Suppressor macrophage (primary cell): ENCODE measurements at places on chromosomes 12 and 14.

DNA sequence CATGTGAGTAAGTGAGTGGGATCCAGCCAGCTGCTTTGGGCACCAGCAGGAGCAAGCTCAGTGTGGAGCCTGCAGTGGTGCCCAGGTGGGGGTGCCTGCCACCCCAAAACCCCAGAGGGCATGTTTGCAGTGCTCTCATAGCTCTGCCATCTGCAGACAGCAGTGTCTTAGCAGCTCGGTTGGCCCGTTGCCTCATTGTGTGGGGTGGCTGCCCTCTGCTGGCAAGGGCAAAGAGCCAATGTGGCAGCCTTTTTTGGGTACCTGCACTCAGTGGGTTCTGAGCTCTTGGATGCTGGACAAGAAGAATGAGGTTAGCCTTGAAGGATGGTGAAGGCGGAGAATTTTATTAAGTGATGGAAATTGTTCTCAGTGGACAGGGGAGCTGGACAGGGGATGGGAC lies 52.3 kb downstream of the NEUROD4 start:
- peak; percentile 86 for DNase-seq

- DNase-seq, result peak; percentile 40
These were observed 50.6 kb upstream of the TTC7B start for GRCh38 chr14:90866833-90867232.

DNA sequence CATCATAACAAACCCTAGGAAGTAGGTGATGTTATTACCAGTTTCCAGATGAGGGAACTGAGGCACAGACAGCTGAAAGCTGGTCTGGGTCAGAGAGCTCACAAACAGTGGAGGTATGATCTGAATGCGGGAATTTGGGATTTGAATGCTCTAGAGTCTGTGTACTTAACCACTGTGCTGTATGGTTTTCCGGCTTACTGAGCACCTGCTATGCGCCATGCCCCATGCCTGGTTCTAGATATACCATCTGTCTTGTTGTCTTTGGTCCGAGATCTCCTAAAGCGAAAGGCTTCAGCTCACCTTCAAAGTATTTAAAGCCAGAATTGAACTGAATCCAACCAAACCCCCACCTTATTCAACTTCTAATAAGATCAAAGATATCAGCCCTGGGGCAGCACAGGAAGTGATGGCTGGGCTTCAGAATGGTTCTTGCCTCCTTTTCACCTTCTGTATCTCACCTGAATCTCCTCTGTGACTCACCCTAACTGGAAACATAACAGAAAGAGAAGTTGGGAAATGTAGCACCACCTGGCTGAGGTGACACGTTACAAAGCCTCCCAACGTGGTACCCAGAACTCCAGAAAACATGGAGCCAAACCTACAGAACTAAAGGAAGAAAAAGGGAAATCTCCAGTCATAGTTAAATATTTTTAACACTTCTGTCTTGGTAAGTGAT lies 54.3 kb downstream of the PRMT8 start:
- DNase-seq, result no peak

DNA sequence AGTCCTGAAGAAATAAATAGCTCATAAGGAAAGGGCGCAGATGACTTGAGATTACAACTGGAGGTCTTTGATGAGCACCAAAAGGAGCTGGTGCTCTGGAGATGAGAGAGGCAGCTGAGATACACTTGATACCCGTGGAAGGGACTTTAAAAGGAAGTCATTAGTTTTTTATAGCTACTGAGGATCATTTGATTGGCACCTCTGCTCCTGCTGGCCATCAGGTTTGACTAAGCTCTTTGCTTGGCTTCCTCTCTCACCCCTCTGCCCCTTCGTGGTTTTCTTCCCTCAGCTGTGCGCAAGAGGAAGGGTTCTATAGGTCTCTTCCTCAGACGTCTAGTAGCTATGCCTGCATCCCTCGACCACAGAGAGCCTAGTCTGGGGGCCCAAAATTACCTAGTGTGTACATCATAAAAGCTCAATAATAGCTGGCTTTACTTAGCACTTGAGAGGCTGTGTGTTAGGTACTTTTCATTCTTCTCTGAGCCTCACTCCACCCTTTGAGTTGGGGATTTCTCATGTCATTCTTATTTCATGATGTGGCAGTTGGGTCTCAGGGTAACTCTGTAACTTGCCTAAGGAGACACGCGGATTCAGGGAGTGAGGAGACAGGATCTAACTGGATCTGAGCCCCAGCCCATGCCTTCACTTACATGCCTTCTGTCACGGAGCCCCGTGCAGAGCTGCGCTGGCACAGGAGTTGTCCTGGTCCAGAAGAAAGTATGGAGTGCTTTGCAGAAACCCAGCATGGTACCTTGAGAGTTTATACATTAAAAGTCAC lies 68.4 kb upstream of the ASPG start:
- DNase-seq, result no peak

DNA sequence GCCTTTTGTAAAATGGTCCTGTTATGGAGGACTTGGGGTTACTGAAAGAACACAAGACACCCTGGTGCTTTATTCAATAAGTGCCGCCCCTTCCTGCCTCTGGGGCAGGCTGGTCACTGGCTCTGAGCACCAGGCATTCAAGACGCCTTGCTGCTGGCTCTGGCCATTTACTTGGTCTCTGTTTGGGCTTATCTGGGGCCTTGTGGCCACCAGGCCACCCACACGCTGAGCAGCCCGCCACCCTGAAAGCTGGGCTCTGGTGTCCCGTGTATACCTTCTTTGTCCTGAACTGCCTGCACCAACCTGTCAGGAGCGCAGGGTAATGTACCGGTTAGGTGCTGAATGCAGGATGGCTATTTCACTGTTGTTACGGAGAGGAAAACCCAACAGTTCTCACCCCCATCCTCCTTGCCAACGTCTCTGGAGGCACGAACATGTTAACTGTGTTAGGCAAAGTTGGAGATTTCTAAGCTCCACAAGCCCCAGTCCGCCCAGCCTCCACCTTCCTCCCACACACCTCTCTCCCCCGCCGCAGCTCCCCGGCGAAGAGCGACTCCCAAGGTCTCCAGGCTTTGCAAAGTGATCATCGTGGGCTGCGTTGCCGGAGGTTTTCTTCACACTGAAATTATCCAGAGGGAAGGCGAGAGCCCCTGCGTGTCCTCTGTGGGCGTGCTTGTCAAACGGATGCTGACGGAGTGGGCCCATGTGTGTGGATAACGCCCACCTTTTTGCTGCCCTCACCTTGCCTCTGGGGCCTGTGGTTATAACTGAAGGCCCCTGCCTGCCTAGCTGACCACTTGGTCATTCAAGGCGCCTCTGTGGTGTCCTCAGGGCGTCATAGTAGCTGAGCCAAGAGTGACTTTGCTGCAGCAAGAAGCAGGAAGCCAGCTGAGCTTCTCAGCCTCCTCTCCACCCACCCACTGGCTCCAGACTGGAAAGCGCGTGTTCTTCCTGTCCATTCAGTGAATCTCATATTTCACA lies 18.8 kb upstream of the BEGAIN start:
- peak; percentile 35 for DNase-seq

- no peak for DNase-seq
These were observed 39.0 kb downstream of the BAZ2A start for GRCh38 chr12:56591126-56591525.

DNA sequence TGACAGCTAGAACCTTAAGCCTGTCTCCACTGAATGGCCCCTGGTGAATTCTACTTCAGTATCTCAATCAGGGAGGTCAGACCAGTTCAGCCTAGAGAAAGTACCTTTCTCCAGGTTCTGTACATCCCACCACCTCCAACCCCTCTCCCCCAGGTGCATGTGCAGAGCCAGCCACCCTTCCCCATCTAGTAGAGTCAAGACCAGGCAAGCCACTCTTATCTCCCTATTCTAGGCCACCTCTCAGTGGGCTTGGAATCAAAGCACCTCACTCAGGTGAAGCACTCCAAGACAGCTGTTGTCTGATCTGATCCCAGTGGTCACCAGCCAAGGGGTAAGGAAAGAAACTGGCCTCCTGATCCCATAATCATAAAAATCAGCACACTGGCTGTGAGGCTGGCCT lies 340.9 kb downstream of the BCL11B start:
- no peak for DNase-seq

DNA sequence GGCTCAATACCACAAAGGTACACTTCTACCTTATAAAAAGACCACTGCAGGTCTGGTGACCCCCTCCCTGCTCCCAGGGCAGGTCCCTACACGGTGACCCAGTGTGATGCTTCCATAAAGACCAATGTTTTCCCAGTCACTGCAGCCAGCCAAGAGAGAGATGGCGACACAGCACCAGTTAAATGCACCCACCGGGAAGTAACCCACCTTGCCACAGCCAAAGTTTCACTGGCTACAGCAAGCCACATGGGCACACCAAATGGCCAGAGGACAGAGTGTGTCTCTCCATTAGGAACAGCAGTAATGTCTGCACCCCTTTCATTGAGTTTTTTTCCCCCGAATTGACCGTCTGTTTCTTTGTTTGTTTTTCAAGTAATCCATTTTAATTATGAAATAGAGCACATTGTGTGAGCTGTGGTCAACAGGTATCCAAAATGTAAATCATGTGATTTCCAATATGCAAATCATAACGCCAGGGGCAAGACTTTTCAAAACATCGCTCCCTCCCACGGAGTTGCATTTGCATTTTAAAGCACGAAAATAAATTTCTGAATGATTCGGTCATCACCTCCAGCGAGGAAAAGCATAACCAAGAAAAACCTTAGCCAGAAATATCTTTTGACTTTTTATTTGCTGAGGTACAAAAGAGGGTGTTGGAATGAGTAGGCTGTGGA lies 48.9 kb upstream of the EML1 start:
- DNase-seq, result no peak

DNA sequence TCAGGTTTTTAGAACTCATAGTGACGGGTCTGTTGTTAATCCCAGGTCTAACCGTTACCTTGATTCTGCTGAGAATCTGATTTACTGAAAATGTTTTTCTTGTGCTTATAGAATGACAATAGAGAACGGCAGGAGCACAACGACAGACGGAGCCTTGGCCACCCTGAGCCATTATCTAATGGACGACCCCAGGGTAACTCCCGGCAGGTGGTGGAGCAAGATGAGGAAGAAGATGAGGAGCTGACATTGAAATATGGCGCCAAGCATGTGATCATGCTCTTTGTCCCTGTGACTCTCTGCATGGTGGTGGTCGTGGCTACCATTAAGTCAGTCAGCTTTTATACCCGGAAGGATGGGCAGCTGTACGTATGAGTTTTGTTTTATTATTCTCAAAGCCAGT lies 34.4 kb downstream of the PSEN1 start:
- DNase-seq, result no peak

GRCh38 chr12:46419675-46420074 lies 47.1 kb upstream of the SLC38A2 start:
- DNase-seq, result no peak

DNA sequence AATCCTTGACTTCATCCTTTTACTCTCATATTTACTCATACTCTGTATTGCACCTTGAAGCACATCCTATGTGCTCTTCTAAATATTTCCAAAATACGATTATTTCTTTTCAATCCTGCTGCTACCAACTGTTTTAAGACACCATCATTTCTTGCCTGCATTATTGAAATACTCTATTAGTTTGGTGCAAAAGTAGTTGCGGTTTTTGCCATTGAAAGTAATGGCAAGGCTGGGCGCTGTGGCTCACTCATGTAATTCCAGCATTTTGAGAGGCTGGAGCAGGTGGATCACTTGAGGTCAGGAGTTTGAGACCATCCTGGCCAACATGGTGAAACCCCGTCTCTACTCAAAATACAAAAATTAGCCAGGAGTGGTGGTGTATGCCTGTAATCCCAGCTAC lies 412.5 kb downstream of the KCNH5 start:
- DNase-seq, result no peak

DNA sequence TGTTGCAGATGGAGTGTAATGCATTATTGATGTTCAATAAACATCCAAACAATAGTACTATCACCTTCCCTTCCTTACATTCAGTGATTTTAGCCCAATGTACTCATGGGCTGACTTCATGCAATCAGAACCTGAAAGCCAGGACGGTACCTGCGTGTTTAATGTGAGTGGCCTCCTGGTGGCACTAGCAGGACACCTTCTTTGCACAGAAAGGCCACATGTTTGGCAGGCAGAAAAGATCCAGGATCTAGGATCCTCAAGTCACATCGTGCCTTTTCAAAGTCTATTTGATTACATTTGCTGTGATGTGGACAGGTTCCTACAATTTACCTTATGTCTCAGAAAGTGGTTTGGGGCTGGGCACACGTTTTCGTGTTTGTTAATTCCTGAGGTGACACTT lies 82.9 kb downstream of the NEDD1 start:
- DNase-seq, result no peak

DNA sequence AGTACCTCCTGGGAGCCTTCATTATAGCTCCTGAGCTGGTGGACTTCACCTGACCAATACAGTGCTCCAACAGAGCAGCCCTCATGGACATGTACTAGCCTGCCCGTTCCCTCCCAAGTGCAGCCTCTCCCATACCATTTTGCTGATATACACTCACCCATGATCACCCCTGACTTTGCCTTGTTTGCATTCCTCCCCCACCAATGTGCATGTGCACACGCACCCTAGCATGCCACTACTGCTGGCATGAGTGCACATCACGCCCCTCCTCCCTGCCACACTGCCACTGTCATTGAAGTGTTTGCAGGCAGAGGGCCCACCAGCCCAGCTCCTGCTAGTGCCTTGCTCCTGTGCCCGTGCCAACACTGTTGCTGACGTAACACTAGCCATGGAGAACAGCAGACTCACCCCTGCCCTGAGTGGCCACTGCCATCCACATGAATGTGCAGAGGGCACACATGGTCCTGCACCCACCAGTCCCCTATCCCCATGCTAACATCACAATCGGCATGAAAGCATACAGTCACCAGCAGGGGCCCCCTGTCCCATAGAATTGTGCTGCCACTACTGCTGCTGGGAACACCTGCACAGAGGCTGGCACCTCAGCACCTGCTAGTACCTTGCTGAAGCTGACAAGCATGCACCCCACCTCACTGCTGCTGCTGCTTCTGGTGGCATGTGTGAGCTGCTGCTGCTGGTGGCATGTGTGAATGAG lies 110.3 kb downstream of the SINHCAF start:
- DNase-seq, result no peak

- peak; percentile 95 for DNase-seq
These were observed at the start of gene DDX47 for GRCh38 chr12:12813120-12814101. Gene DDX47, plus strand, starts transcription at chr12:12813346. Its CDS starts 22 bp downstream, at chr12:12813368.

- DNase-seq, result no peak
These were observed 17.2 kb upstream of the BDKRB2 start for GRCh38 chr14:96187216-96188031.
